ENCODE measurements at places on chromosomes 12 and 14.

DNA sequence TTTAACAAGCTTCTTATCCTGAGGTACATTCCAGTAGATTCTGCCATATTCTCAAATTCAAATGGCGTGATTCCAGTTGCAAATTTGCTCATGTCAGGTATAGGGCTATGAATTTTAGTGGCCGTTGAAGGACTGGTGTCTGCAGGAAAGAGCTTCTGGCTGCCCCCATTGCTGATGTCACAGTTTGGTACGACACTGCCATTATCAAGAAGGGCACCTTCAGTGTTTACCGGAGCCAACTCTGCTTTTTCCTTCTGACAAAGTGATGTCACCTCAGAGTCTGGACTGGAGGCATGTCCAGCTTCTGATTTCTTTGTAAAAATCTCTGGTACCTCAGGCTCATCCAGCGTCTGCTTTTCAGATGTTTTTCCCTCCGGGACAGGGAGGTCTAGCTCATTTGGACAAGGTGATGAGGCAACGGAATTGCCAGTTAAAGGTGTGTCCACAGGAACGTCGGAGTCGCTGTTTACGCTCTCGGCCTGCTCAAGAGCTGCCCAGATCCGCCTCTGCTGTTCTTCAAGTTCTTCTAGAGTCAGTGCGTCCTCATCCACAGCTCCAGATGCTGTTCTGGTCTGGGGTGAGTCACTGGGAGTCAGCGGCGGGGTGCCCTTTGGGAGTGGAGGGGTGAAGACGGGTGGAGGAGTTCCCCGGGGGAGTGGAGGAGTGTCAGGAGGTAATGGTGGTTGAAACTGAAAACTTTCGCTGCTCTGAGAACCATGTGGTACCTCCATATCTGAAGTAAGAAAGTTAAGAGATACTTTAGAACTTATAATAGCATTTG lies 27.0 kb downstream of the ZCCHC8 start:
- no peak for DNase-seq

- no peak for DNase-seq
Observed at GRCh38 chr14:104556256-104557021, 23.1 kb upstream of the C14orf180 start.

GRCh38 chr12:116389990-116390389 lies 112.5 kb upstream of the MED13L start:
- DNase-seq = no peak

DNA sequence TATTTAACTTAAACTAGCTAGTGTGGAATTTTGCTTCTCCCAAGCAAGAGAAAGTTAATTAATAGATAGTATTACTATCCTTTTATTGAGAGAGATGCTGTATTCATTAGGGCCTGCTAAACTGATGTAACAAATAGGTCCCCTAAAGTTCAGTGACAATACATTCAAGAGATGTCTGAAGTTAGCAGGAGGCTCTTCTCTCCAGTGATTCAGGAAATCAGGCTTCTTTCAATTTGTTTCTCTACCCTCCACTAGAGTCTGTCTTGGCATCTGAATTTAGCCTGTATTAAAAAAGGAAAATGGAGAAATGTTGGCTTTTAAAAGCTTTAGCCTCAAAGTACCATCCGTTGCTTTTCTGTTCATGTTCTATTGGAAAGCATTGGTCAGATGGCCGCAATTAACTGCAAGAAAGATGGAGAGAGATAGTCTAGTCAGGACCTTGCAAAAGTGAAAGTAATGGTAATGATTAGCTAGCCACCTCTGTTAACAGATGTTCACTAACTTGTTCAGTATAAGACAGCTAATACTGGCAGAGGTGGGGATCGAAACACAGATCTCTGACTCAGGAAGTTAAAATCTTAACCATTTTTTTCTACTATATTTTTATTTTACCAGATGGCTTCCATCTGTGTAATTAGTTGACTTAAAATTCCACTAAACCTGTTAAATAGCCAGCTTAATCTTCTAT lies 786.8 kb downstream of the TMTC2 start:
- DNase-seq = no peak

- no peak for DNase-seq
Observed at GRCh38 chr12:47216150-47216677, 136.5 kb upstream of the AMIGO2 start.

Data from NCI-H510A (cell line).